Epithelial cell of alveolus of lung (primary cell): ENCODE measurements at places on chromosomes 4 and X. TPM values are rescaled to one million over a fixed set of nuclear protein-coding genes. Genes with fewer than 3 reads are reported as not detected.

SERPINA7 gene
- not detected in 2 replicates for total RNA-seq

SPANXC gene
- total RNA-seq: not detected in 2 replicates

PAGE4 gene
- total RNA-seq: not detected in 2 replicates

PABPC4L gene
- 3.6 and 4.2 TPM in 2 replicates for total RNA-seq

GPAT3 gene
- total RNA-seq: 2.6 and 4.2 TPM in 2 replicates

HTN3 gene
- total RNA-seq: not detected in 2 replicates

XAGE2 gene
- total RNA-seq: not detected in 2 replicates

C4orf51 gene
- not detected in 2 replicates for total RNA-seq

MAGEA3 gene
- not detected in 2 replicates for total RNA-seq

ANXA3 gene
- total RNA-seq: 2.2 and 25.7 TPM in 2 replicates

CITED1 gene
- not detected in 2 replicates for total RNA-seq

CENPVL1 gene
- total RNA-seq: not detected in 2 replicates

SPOCK3 gene
- 0.52 and 0.56 TPM in 2 replicates for total RNA-seq

H2BW2 gene
- total RNA-seq: not detected in 2 replicates

GPC3 gene
- total RNA-seq: 0.26 and 3.5 TPM in 2 replicates

STARD8 gene
- 0.96 and 1.8 TPM in 2 replicates for total RNA-seq

HDX gene
- 4.9 and 6.4 TPM in 2 replicates for total RNA-seq

SLC10A6 gene
- total RNA-seq: 0.16 TPM in 1 of 2 replicates, not detected in the other

C1GALT1C1 gene
- total RNA-seq: 30.3 and 41.1 TPM in 2 replicates

LDB2 gene
- 10.2 and 12.5 TPM in 2 replicates for total RNA-seq

STPG2 gene
- total RNA-seq: 0.52 TPM in 1 of 2 replicates, not detected in the other

RGS12 gene
- total RNA-seq: 12.9 and 18.7 TPM in 2 replicates

TMEM35A gene
- 14.9 and 22.0 TPM in 2 replicates for total RNA-seq

VEGFD gene
- total RNA-seq: not detected in 2 replicates

RAPGEF2 gene
- 17.3 and 17.6 TPM in 2 replicates for total RNA-seq

PGAM4 gene
- not detected in 2 replicates for total RNA-seq

COL4A5 gene
- 67.9 and 153 TPM in 2 replicates for total RNA-seq

PABPC5 gene
- 1.2 and 5.9 TPM in 2 replicates for total RNA-seq

PITX2 gene
- 1.4 TPM in 1 of 2 replicates, not detected in the other for total RNA-seq

PTTG2 gene
- not detected in 2 replicates for total RNA-seq

PLAC8 gene
- not detected in 2 replicates for total RNA-seq

TBX22 gene
- total RNA-seq: not detected in 2 replicates

GPR34 gene
- not detected in 2 replicates for total RNA-seq

PHEX gene
- total RNA-seq: under 0.01 and 0.56 TPM in 2 replicates

SCRG1 gene
- total RNA-seq: 0.13 TPM in 1 of 2 replicates, not detected in the other

SPIN4 gene
- 1.9 and 4.4 TPM in 2 replicates for total RNA-seq

DUX4 gene
- not detected in 2 replicates for total RNA-seq
